ENCODE measurements at places on chromosomes 3 and 15.
A peak's percentile ranks its signal among the peaks of the same experiment; 100 is the strongest.

- peak; percentile 67 for DNase-seq
Measured at GRCh38 chr3:116135457-116136085, 309.7 kb downstream of the LSAMP start.

DNA sequence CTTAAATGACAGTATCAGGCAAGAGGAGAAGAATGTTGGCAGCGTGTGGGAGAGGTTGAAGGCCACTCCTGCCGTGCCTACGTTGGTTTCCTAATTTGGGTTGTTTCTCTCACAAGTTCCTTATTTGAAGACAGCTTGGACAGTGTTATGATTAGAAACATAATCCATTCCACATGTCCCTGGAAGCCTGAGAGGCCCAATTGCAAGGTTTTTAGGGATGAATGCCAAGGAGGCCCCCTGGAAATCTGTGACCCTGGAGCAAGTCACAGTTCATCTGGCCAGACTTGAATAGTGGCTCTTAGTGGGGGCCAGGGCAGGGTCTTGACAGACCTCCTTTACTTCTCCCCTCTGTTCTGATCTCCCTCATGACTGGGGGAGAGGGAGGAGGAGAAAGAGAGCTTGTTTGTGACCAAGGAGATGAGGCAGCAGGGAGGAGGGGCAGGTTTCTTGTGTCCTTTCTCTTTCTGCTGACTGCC lies 584.4 kb upstream of the TBL1XR1 start:
- DNase-seq = peak; percentile 8

DNA sequence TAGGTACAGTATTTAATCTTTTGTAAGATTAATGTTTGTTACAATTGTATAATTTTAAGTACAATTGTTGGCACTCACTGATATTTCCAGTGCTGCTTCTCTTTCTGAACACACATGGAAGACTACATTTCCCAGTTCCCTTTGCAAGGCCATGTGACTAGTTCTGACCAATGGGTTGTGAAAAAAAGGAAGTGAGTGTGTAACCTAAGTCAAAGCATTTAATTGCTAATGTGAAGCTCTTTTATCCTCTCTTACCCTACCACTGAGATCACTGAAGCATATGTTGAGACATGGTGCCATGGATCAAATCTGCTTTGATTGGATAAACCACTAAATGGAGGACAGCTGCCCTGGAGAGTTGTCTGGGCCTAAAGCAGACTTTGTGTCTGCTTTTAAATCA lies 83.9 kb upstream of the PLXND1 start:
- DNase-seq = peak; percentile 89

DNA sequence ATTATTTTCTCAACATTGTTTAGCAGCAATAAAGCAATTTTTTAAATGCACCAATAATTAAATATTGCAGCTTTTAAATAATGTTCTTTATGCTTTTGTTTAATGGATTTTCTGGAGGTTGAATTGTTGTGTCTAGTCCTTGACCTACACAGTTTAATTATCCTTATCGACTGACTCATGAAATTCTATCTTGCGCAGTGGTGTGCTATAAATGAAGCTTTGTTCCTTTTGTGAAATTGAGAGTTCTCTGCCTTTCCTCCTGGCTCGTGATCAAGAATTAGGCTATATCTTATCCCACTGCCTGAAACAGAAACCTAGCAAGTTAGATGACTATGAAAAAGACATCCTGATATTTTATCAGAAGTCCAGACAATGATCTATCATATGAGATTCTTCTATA lies 37.0 kb upstream of the PIK3R4 start:
- DNase-seq = no peak

DNA sequence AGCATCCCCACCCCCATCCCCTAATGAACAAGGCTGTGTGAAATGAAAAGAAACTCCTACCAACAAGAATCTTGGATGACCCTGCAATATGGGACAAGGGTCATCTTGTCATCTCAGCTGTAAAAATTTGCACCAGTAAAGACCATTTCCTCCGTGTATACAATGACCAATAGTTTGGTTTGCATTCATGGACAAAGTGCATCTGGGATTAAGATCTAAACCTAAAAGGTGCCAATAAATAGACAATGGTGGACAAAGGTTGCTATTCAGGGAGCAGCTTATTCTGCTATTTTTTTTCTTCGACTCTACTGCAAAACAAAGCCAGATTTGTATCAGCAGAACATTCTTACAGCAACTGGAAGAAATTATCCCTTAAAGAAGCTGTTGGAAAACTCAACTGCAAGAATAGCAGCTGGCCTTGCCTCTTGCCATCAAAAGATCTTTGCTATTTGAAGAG lies 8.0 kb downstream of the MGLL start:
- DNase-seq = peak; percentile 28

DNA sequence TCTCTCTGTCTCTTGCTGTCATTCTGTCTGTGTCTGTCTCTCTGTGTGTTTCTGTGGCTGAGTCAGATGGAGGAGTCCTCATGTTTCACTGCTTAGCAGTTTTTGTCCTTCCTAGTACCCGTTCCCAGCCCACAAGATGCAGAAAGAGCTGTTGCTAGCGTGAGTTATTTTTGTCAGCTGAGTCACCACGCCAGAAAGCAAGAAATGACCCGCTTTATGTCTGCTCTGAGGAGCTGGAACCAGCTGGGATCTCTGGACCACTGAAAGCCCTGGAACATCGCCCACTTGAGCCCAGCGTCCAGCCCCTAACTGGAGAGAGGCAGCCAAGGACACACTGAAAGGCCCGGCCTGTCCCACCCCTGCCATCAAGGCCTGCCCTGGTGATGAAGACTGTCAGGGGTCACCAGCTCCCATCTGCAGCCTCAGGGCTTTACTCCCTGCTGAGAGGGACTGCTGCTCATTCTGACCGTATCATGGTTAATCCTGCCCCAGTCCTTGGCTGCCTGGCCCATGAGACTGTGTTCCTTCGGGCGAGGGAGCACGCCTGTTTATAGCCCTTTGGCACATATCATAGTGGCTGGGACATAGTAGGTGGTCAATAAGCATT lies 101.7 kb upstream of the TPM1 start:
- no peak for DNase-seq

- DNase-seq = no peak
Measured at GRCh38 chr15:66951531-66952320, 113.7 kb upstream of the SMAD3 start.

DNA sequence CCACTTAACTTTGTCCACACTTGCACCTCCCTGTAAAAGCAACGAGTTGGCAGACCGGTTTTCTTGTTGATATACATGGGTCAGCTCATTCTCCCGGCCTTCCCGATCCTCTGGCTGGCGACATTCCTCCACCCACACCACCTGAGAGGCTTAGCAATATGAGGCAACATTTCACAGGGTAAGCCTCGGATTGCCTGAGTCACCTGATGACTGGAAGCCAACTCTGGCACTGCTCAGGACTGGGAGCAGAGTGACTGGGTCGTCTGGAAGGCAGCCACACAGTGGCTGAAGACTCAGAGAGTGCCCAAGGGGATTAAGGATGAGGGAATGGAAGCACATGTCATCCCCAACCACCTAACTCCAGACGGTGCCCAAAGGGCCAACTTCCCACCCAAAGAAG lies 9.8 kb downstream of the HOMER2 start:
- DNase-seq = no peak

GRCh38 chr15:47003568-47003967 lies 713.7 kb upstream of the SEMA6D start:
- DNase-seq = no peak

GRCh38 chr3:124322309-124322880 lies 330.5 kb upstream of the ROPN1 start:
- DNase-seq = no peak

DNA sequence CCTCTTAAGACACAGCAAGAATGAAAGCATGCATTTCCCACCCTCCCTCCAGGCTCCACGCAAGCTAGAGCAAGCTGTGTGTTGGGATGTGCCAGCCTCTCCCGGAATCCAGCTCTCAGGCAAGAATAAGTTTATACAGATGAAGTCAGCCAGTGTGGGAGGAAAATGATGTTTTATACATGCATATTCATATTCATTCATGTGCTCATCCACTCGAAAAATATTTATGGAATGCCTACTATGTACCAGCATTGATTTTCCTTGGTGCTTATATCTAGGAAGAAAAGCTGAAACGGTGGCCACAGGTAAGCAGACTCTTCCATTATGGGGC lies 62.7 kb downstream of the KLHL6 start:
- no peak for DNase-seq

DNA sequence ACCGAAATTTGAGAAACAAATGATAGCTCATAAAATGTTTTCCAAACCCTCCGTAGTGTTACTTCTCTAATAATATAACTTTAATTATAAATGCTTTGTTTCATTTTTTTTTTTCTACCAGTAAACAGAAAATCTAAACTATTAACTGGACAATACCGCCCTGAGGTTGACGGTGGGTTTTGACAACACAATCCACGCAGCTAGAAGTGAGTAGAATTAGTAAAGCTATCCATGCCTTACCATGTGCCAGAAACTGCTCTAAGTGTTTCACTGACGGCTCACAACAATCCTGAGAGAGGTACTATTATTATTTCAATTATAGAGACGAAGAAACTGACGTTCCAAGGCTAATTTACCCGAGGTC lies 410 bp downstream of the NDUFAF1 start:
- DNase-seq = no peak

DNA sequence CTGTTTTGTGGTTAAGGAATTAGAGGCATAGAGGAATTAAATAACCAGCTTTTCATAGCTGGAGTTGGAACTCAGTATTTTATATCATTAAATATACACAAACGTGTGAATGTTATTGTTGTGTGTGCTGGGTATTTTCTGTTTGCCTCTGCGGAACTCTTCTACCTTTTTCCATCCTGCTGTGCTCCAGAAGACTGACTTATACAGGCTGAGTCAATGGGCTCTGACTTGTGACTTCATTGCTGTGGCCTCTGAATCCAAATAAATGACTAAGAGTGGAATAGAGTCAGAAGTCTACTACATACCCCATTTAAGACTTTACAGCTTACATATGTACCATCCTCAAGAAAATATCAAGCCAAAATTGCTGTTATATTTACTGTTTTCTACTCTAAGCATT lies 17.6 kb downstream of the ARIH1 start:
- no peak for DNase-seq

- no peak for DNase-seq
Measured at GRCh38 chr3:185862920-185863319, 38.1 kb upstream of the IGF2BP2 start.

GRCh38 chr15:98363416-98363815 lies 284.9 kb upstream of the IGF1R start:
- no peak for DNase-seq

GRCh38 chr3:15217011-15217671 lies 11.1 kb downstream of the CAPN7 start:
- DNase-seq = no peak

DNA sequence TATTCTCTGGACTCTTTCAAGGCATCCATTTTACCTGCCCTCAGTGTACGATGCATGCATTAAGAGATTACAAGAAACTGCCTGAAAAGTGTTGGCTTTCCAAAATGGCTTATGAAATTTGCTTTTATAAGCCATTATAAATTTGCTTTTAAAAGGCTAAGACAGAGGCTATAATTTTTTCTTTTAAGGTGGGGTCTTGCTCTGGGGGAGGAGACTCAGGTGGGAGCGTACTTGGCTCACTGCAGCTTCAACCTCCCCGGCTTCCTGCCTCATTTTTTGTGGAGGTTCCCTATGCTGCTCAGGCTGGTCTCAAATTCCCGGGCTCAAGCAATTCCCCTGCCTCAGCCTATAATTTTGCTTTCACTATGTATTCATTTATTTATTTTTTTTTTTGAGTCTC lies 17.6 kb downstream of the TRA2B start:
- no peak for DNase-seq

GRCh38 chr3:161781381-161781780 lies 284.8 kb downstream of the OTOL1 start:
- DNase-seq = no peak

DNA sequence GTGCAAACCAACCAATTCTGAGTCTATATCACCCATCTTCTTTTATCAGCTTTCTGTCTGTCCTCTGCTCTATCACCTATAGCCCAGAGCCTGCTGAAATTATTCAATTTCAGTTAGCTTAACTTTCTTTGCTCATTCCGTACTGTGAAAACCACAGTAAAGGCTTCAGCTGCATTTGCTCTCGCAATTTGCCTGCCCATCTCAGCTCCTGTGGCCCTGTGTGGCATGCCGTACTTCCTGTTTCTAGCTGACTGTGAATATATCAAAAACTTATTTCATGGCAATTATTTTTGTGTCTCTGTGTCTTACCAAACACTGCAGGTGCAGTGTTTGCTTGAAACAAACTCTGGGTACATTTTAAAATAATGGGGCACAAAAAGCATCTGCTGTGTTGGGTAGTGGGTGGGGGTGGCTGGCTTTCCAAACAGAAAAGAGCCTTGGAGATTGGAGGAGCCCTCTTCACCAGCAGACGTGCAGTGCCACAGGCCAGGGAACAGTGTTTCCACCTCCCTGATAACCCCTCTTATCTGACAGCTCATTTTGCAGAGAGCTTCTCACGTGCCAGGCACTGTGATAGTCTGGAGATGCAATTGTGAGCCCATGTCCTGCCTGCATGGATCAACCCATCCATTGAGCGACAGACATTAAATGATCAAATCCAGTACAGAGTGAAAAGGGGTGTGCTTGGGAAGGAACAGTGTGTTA lies 45.2 kb downstream of the GASK1A start:
- DNase-seq = no peak

DNA sequence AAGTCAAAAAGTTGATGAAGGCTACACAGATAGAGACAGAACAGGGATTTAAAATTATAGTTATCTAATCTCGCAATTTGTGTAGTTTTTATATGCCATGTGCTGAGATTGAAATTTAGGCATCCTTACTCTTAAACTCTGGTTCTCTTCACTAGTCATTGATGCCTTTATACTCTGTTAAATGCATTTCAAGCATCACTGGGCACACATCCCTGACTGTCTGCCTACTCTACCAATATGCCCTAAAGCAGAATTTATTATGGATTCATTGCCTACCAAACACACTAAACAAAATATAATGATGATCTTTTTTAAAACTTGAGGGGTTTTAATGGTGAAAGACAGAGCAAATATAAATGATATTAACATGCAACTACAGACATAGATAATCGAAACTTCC lies 10.3 kb upstream of the ALCAM start:
- no peak for DNase-seq

DNA sequence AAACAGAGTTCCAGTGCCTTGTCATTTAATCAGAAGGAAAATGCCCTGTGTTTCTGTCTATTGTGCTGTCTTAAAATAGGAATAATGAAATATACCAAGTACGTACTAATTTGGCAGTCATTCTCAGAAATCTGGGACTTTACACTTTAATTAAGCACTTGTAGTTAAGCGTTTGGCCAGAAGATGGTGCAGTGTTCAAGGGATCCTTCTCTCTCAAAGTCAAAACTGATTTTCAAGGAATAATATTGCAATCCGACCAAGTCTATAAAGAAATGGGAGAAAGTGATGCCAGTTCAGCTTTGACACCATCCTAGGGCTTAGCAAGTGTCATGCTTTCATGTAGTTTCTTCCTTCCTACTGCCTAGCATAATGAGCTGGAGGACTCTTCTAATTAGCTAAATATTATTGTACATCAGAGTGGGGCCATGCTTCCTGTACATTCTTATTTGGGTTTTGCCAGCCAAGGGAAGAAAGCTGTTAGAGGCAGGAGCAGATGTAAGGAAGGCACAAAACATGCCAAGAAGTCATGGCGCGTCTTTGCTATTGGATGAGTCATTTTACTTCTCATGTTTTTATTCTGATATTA lies 64.8 kb downstream of the SAMMSON start:
- DNase-seq = peak; percentile 90

Data from brain (organoid and tissue), 16 donors.